Activated CD8-positive, alpha-beta T cell treated with anti-CD3 and anti-CD28 coated beads, Interleukin-2, amount 10 ng/mL, durations not matched to agents 7 days and 5 days (primary cell): ENCODE measurements at places on chromosomes 13 and 19. TPM values are rescaled to one million over a fixed set of nuclear protein-coding genes. Genes with fewer than 3 reads are reported as not detected.

DNA sequence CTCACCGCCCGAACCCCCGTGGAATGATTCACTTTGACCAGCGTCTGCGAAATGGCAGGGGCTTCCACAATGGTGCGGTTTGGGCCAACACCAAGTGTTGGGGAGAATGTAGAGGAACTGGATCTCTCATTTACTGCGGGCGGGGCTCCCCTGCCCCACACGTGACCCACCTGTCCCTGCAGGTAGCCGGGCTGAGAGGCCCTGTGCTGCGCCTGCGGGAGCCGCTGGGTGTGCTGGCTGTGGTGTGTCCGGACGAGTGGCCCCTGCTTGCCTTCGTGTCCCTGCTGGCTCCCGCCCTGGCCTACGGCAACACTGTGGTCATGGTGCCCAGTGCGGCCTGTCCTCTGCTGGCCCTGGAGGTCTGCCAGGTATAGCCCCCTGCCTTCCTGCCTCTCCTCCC, 5.8 kb upstream of the FLT3LG start:
- DNase-seq, result no peak

GRCh38 chr13:106424805-106425204, 110.7 kb downstream of the EFNB2 start:
- DNase-seq, result no peak

DNA sequence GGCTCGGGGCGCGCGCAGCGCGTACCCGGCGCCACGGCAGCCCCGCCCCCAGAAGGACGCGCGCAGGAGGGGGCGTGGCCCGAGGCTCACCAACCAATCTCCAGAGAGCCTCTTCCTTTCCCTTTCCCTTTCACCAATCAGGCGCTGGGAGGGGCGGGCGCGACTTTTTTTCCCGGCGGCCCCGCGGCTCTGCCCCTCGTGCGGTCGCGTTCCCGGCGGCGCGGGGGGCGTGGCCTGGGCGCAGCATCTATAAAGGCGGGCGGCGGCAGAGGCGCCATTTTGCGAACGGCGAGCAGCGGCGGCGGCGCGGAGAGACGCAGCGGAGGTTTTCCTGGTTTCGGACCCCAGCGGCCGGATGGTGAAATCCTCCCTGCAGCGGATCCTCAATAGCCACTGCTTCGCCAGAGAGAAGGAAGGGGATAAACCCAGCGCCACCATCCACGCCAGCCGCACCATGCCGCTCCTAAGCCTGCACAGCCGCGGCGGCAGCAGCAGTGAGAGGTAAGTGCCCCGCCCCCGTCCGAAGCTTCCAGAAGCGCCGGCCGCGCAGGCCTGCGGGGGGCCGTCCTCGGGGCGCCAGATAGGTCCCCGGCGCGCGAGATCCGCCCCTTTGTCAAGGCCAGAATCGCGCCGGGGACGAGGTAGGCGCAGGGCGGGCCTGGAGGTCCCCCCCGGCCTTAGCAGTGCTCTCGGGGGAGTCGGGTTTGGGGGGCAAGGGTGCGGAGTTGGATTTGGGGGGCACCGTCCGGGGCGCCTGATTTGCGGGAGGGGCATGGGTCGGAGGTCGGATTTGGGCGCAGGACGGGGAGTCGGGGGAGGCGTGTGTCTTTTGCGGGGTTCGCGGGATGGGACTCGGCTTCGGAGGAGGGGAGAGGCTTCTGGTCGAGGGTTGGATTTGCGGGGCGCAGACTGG, 12.5 kb downstream of the PEAK3 start:
- DNase-seq, result peak; percentile 99

- peak; percentile 40 for DNase-seq
These were observed 22.3 kb upstream of the LILRA2 start for GRCh38 chr19:54551293-54551692.

GRCh38 chr19:40633207-40633606, 32.0 kb downstream of the LTBP4 start:
- DNase-seq, result no peak

DNA sequence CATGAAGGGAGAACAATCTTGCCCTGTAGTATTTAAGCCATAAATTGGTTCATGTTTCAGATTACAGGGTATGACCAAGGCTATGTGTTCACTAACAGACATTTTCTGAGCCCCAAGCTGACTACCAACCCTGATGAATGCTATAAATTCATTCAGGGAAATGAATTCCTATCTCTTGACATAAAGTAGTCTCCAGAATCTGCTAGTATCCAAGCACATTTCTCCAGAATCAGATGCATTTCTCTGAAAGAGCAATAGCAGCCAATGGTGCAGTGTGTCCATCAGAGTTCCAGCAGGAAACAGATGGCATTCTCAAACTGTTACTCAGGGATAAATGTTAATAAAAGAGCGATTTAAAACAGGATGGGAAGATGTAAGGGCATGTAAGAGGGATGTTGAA, 226.4 kb downstream of the COG6 start:
- DNase-seq, result no peak

DNA sequence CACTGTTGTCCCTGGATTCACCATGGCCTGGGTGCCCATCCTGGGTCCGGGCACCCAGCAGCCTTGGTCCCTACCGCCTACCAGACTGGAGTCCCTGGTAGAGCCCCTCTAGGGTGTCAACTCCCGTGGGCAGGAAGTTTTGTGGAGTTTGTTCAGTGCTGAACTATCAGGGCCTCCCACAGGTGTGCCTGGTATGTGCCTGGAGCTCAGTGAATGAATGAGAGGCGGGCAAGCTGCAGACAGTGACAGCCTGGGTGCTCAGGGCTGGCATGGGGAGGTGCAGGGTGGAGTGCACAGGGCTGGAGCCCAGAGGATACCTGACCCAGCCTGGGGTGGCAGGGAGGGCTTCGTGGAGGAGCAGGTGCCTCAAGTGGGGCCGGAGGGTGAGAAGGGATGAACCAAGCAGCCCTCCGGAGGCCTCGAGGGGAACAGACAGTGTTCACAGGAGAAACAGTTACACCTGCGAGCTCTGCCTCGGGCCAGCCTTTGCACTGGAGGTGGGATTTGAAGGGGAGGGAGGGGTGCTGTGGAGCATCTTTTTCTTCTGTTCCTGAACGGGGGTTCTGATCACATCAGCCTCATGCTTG, 29.6 kb downstream of the PAK4 start:
- DNase-seq, result no peak

GRCh38 chr19:40381321-40381720, 8.7 kb downstream of the HIPK4 start:
- no peak for DNase-seq

- peak; percentile 41 for DNase-seq
These were observed 174.8 kb downstream of the KDM4B start for GRCh38 chr19:5143471-5144411.

GRCh38 chr13:27353166-27353583, 71.2 kb upstream of the GTF3A start:
- peak; percentile 25 for DNase-seq

GRCh38 chr19:30649934-30650614, 277.9 kb downstream of the ZNF536 start:
- DNase-seq, result peak; percentile 57

The NXNL1 gene
- total RNA-seq, result not detected

The KLK12 gene
- total RNA-seq, result not detected

The SYDE1 gene
- not detected for total RNA-seq
